ENCODE measurements at places on chromosomes 5 and 9.

GRCh38 chr9:79641070-79641469, 69.3 kb downstream of the TLE4 start:
- DNase-seq = no peak

DNA sequence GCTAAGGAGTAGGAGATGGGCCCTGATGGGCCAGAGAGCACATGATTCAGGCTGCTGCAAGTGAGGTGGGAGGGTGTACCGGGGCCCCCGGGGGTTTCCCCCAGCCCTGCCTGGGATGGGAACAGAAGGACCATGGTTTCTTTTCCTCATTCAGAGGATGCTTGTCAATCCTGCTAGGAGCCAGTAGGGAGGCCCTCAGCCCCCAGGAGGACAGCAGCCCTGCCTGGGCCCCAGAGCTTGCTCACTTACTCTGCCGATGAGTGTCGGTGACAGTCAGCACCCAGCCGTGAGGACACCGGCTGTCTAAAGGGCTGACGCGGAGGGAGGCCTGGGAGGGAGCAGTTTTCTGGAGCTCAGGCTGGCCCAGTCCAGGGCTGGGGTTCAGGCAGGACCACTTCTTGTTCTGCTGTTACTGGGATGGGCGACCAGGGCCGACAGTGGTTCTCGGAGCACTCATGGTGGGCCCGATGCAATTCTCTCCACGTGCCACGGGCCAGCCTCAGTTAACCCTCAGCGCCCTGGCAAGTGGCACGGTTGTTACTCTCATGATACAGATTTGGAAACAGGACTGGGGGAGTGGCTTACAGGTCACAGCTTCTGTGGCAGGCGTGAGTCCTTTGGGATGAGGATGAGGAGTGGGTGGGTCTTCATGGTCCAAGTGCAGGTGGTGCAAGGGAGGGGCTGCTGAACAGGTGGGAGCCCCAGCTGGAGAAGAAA, 1.8 kb downstream of the ARRDC1 start:
- DNase-seq = no peak

DNA sequence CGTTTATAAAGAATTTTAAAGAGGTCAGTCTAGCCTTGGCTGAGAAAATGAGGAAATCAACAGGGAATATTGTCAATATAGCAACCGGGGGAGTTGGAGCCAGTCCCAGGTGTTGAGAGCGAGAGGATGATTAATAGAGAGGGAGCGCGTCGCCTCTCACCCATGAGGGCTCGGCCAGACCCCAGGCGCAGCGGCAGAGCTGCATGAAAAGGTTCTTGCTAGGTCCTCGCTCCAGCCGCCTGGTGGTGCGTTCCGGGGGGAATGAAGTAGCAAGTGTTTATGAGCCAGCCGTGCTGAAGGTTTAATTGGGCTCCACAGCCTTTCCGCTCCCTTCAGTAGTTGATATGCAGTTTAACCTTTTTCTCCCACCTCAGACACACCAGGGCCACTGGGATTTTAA, 167.3 kb upstream of the IRX1 start:
- no peak for DNase-seq

DNA sequence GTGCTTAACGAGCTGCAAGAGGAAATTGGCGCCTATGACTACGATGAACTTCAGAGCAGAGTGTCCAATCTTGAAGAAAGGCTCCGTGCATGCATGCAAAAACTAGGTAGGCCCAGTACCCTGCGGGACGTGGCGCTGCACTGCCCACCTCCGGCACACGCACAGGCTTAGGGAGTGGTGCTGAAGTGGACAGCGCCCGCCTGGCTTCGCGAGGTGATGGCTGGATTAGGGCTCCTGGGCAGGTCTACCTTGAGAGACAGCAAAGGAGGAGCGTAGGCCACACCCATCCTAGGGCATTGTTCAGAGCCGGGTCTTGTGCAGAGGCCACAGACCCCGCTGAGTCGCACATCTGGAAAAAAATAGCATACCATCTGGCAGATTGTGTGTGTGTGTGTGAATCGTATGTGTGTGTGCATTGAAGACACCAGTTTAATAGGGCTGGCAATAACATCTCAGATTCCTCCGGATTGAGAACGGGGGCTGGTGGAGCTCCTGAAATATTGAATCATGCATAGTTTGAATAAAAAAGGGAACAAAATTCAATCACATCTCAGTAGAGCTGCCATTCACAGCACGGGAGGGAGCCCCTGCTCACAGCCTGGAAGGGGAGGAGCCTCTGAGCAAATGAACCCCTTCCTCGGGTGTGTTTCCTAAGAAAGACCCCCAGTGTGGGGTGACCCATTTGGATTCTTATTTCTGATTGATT, 11.1 kb downstream of the OLFM1 start:
- DNase-seq = no peak
